ENCODE measurements at places on chromosomes 13 and 19.

DNA sequence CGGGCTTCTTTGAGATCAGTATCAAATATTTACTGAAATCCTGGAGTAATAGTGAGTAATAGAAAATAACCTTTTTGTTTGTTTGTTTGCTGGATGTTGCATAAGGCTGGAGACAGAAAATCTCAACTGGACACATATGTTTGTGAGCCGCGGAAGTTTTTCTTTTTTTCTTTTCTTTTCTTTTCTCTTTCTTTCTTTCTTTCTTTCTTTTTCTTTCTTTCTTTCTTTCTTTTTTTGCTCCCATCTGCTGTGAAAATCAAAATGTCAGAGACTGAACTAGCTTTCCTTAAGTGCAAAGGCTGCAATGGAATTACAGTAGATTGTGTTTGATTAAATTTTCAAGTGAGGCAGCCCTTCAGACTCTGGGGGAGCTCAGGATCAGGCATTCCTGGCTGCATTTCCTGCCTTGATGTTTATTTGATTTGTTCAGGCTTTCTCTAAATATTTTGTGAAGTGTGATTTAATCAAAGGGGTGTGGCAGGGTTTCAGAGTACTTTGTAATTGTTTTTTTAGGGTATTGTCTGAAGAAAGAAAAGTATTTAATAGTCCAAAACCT, 319 bp downstream of the FRY start:
- ATAC-seq: no peak

GRCh38 chr19:5205381-5205780, 135.2 kb downstream of the PTPRS start:
- ATAC-seq: peak; percentile 32

- no peak for ATAC-seq
Observed at GRCh38 chr19:15838351-15838750, 22.9 kb upstream of the OR10H1 start.

- no peak for ATAC-seq
Observed at GRCh38 chr13:37446503-37446902, 152.1 kb downstream of the POSTN start.

Data from activated T-helper 17 cell treated with anti-CD3 and anti-CD28 coated beads, Interleukin-2, amount 50 U/mL, for 72 hours (primary cell).